Activated gamma-delta T cell (primary cell): ENCODE measurements at places on chromosomes 2 and 18.

- no peak for DNase-seq
These were observed 536 bp upstream of the SLC25A12 start for GRCh38 chr2:171894612-171894947.

DNA sequence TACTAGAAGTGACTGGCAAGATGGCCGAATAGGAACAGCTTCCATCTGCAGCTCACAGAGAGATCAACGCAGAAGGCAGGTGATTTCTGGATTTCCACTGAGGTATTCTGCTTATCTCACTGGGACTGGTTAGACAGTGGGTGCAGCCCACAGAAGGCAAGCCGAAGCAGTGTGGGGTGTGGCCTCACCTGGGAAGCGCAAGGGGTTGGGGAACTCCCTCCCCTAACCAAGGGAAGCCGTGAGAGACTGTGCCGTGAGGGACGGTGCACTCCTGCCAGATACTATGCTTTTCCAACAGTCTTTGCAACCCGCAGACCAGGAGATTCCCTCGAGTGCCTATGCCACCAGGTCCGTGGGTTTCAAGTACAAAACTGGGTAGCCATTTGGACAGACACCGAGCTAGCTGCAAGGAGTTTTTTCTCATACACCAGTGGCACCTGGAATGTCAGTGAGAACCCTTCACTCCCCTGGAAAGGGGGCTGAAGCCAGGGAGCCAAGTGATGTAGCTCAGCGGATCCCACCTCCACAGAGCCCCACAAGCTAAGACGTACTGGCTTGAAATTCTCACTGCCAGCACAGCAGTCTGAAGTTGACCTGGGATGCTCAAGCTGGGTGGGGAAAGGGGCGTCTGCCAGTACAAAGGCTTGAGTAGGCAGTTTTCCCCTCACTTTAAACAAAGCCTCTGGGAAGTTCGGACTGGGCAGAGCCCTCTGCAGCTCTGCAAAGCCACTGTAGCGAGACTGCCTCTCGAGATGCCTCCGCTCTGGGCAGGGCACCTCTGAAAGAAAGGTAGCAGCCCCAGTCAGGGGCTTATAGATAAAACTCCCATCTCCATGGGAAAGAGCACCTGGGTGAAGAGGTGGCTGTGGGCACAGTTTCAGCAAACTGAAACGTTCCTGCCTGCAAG, 40.1 kb downstream of the PLEK start:
- DNase-seq, result no peak

DNA sequence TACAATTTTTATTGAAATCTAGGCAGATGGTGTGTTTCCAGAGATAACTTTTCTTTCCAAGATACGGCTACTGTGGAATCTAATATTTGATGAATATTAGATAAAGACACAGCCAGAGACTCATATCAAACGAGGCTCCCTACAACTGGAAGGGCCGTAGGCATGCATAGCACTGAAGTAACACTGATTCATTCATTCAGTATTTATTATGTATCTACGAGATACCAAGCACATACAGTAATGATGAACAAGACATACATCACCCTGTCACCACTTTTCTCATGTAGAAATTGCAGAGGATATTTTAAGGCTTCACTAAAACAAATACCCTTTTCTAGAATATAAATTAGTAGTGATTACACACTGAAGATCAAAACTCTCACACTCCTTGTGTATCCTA, 74.5 kb downstream of the KCTD18 start:
- DNase-seq, result no peak

GRCh38 chr2:40101131-40101575, 322.1 kb upstream of the THUMPD2 start:
- DNase-seq, result no peak

- DNase-seq, result no peak
These were observed 92.5 kb upstream of the EML6 start for GRCh38 chr2:54630858-54631497.

GRCh38 chr2:214322662-214323061, 88.2 kb upstream of the VWC2L start:
- DNase-seq, result no peak

- no peak for DNase-seq
These were observed 452.4 kb downstream of the ZEB2 start for GRCh38 chr2:144067506-144067905.

- no peak for DNase-seq
These were observed 33.0 kb upstream of the METTL21A start for GRCh38 chr2:207658156-207658555.

DNA sequence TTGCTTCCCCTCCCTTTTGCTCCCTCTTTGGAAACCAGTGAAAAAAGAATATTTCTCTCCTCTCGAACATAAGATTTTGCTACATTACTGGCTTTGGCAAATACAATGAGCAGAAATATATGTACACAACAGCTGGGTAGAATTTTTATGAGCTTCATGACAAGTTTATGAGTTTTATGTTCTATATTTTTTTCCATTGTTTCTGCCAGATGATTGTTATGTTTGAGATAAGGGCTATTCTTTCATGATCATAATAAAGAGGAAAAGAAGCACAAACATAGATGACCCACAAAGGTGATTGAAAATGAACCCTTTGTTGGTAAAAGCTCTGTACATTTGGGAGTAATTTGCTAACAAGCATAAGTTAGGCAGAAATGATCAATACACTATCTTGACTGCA, 14.8 kb upstream of the TFPI start:
- DNase-seq, result no peak

DNA sequence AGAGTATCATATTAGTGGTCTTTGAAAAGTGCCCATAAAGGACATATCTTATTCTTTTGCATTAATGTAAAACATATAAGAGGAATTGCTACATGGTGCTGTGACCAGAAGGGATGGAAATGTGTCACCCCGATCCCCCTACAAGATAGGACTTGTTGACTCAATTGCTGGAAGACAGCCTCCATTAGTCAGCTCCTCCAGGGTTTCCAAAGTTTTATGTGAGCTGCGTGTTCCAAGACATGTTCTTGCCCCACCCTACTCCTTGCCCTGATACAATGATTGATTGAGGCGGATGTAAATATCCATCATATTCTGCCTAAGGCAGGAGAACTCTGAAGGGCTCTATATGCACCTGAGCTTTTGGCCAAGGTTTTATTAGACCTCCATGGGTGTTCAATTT, 541.0 kb upstream of the ZEB2 start:
- DNase-seq, result no peak

DNA sequence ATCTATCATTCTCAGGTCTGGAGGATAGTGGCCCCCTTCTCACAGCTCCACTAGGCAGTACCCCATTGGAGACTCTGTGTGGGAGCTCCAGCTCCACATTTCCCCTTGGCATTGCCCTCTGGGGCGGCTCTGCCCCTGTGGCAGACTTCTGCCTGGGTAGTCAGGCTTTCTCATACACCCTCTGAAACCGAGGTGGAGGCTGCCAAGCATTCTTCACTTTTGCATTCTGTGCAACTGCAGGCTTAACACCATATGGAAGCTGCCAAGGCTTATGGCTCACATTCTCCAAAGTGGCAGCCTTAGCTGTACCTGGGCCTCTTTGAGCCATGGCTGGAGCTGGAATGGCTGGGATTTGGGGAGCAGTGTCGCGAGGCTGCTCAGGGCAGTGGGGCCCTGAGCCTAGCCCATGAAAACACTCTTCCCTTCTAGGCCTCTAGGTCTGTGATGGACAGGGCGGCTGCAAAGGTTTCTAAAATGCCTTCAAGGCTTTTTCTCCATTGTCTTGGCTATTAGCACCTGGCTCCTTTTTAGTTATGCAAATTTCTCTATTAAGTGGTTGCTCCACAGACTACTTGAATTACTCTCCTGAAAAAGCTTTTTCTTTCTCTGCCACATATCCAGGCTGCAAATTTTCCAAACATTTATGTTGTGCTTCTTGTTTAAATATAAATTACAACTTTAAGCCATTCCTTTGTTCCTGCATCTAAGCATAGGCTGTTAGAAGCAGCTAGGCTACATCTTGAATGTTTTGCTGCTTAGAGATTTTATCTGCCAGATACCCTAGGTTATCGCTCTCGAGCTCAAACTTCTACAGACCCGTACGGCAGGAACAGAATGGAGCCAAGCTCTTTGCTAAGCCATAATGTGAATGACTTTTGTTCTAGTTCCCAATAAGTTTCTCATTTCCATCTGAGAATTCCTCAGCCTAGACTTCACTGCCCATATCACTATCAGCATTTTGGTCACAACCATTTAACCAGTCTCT, 206.5 kb downstream of the CPS1 start:
- no peak for DNase-seq

DNA sequence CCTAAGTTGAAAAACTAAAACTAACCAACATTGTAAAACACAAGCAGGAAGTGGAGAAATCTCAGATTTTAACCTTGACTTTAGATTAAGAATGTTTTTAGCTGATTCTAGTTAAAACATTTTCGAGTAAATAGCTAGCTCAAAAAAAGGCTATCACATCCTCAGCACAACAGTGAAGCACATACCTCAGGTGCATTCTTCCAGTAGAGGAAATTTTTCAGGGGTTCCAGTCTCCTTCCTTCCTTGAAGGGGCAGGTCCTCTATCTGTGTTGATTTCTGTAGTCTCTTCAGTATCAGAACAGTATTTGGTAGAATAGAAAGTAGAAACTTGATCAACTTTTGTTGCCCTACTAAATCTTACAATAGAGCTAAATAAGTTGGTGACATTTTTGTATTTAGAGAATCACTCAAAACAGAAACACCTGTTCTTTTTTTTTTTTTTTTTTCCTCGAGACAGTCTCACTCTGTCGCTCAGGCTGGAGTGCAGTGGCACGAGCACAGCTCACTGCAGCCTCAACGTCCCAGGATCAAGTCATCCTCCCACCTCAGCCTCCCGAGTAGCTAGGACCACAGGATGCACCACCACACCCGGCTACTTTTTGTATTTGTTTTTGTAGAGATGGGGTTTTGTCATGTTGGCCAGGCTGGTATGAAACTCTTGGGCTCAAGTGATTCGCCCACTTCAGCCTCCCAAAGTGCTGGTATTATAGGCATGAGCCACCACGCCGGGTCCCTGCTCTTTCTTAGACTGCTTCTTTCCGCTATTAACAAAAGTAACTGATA, 6.9 kb upstream of the GPR155 start:
- no peak for DNase-seq

DNA sequence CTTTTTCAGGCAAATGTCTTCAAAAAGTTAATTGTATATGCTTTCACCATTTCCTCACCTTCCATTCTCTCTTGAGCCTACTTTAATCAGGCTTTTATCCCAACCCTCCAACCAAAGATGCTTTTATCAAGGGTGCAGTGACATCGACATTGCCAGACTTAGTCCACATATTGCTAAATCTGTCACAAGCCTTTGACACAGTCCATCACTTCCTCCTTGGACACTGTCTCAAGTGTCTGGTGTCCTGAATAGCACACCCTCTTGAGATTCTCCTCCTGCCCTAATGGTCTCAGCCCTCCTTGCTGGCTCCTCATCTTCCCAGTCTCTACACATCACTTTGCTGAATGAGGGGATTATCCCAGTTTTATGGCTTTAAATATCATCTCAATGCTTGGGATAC, 147.5 kb upstream of the SLC39A10 start:
- no peak for DNase-seq

GRCh38 chr18:9095297-9096006, 7.0 kb upstream of the NDUFV2 start:
- no peak for DNase-seq

DNA sequence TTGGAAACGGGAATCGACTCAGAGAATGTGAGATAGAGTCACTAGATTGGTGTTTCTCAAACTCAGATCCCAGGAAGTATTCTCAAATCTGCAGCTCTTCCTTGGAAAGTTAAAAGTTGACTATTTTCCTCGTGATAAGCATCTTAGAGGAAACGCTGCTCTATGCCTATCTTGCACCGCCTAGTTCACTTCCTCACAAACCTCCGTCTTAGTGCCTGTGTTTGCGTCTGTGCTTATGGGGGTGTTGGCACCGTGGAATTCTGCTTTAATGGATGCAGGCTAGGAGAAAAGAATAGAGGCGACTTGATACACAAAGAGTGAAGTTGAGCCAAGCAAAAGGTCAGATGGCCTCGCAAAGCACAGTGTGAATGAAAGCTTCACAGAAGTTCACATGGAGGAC, 255.3 kb upstream of the ID2 start:
- no peak for DNase-seq

DNA sequence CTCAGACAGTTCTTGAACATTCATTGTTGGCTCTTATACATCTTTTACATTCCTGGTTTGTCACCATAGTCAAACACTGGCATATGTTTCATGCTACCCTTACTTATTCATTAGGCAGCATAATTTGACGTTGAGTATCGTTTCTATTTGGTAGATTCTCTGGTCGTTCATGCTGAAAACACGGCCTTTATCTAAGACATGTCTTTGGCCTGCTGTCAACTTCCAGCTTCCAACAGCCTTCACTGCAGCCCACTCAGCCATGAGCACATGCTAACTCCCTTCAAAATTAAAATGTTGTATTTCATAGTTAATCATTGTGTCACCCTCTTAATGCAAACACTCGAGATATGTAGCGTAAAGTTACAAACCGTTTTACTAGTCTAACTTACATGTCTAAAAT, 493.0 kb upstream of the NRP2 start:
- DNase-seq, result no peak

DNA sequence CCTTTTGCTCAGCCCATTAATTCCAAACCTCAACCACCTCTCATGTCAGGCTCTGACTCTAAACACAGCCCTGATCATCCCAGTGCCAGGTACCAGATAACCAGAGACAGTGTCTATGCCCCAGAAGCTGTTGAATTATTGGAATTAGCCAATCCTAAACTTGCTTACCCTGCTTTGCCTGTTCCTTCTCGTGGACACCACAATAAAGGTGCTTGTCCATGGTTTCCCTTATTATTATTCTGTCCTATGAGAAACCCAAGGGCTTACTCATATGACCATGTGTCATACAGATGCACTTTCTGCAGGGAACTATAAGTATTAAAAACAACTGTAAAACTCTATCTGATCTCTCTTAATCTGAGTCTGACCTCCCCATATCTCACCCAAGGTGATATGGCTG, 2193.8 kb upstream of the PIK3C3 start:
- no peak for DNase-seq

GRCh38 chr2:19989667-19990415, at the start of gene WDR35:
TSS of gene WDR35 (minus strand) at chr2:19990105. CDS start at chr2:19990015, 90 bp downstream.
- peak; percentile 85 for DNase-seq

DNA sequence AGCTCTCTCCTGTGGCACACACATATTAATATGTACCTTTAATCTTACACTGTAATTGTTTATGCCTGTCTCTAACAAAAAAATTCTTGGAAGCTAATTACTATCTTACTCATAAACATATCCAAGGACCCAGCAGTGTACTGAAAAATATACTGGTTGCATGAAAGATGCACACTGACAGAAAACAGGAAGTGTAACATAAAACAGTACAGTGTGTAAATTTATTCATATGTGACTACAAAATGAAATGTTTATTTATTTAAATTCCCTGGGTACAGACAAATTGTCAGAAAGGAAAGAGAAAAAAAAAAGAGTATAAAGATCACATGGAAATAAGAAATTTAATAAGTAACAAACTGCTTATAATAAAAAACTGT, 28.5 kb downstream of the TMEM131 start:
- no peak for DNase-seq

GRCh38 chr2:83661711-83662110, 797.4 kb downstream of the SUCLG1 start:
- no peak for DNase-seq

- no peak for DNase-seq
These were observed 106.0 kb downstream of the UBR3 start for GRCh38 chr2:169933124-169933711.

GRCh38 chr18:49819823-49820671, 6.7 kb upstream of the ACAA2 start:
- no peak for DNase-seq
